ENCODE measurements at places on chromosomes 3 and 15.

GRCh38 chr15:96037584-96037983, 292.9 kb upstream of the NR2F2 start:
- no peak for DNase-seq

GRCh38 chr15:96693990-96694517, 363.6 kb downstream of the NR2F2 start:
- DNase-seq: no peak

- DNase-seq: no peak
Measured at GRCh38 chr15:26069231-26069641, 206.1 kb upstream of the ATP10A start.

DNA sequence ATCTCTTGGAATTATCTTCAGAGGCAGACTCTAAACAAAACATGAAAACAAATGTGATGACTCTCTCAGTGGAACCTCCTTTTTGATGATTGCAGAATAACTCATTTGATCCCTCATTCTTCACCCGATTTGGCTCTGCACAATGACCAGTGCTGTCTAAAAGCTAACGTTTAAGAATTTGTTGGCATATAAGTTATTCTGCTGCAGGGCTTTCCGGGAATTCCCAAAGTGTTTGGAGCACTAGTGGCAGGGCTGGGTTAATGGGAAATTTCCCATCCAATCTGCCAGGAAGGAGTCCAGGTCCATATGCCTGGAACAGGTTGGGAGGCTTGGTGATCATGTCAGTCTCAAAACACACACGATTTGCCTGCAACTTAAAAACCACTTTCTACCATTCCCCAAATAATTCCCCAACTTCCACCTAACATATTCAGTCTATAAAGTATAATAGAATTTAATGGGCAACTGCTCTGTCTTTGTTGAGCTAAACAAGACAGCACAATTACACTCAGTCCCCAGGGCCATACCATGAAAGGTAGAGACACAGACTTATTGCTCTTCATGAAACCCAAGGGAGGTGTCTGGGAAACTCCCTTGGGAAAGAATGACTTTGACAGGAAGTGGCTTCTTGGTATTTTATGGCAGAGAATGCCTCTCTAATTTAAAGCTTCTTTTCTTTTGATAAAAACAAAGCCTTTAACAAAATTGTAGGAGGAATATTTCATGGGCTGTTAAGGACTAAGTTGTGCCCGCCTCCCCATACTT, 38.0 kb downstream of the ARRDC4 start:
- DNase-seq: no peak

- no peak for DNase-seq
Measured at GRCh38 chr3:55453886-55454496, 33.1 kb downstream of the WNT5A start.

- no peak for DNase-seq
Measured at GRCh38 chr3:194381460-194381875, 11.9 kb upstream of the LRRC15 start.

DNA sequence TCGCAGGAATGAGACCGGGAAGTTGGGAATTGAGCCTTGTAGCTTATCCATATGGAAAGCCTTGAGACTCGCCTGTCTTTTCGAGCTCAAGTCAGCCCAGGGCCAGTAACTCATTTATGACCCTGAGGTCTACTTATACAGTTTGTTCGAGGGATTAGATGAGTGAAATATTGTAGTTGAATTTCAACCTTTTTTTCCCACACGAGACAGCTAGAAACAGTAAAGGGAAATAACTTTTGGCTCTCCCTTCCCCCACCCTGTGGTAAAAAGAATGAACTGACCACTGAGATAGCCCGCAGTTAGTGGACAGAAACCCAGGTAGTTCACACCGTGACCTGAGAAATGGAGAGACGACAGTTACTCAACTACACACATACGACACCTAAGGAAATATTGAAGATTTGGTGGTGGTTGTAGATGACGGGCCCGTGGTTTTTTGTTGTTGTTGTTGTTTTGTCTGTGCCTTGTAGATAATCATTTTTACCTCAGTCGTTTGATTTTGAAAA, 841 bp downstream of the EIF3J start:
- no peak for DNase-seq

DNA sequence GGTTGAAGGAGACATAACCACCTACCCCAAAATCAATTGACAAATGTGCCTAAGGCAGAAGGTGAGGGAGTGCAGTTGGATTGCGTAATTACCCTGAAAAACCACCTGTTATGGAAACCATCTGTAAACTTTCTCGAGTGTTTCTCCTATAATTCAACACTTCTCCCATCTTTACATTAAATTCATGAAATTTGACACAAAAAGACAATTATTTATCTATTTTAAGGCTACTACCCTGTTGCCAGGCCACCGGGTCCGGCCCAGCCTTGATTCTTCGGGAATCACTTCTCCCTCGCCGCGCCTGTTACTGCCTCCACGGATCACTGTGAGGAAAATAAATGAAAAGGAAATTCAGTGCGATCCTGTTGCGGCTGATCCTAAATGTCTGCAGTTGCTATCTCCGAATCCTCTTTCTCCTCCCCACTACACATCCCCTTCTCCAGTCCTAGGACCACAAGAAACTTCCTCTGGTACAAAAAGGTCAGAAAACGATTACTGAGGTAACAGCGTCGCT, 646 bp downstream of the IQCB1 start:
- no peak for DNase-seq

GRCh38 chr3:190016966-190017365, 103.7 kb downstream of the P3H2 start:
- DNase-seq: no peak

- peak; percentile 77 for DNase-seq
Measured at GRCh38 chr15:75202251-75203016, 752 bp downstream of the C15orf39 start.

DNA sequence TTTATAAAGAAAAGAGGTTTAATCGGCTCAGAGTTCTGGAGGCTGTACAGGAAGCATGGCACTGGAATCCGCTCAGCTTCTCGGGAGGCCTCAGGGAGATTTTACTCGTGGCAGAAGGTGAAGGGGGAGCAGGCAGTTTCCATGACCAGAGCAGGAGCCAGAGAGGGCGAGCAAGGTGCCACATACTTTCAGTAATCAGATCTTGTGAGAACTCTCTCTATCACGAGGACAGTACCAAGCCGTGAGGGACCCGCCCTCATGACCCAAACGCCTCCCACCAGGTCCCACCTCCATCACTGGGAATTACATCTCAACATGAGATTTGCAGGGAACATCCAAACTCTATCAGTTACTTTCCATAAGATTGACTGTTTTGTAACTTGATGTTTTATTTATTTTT, 70.7 kb upstream of the SYN2 start:
- no peak for DNase-seq

- DNase-seq: no peak
Measured at GRCh38 chr3:104388619-104389018, 978.1 kb upstream of the ALCAM start.

- DNase-seq: no peak
Measured at GRCh38 chr15:85490856-85491255, 110.5 kb downstream of the AKAP13 start.

DNA sequence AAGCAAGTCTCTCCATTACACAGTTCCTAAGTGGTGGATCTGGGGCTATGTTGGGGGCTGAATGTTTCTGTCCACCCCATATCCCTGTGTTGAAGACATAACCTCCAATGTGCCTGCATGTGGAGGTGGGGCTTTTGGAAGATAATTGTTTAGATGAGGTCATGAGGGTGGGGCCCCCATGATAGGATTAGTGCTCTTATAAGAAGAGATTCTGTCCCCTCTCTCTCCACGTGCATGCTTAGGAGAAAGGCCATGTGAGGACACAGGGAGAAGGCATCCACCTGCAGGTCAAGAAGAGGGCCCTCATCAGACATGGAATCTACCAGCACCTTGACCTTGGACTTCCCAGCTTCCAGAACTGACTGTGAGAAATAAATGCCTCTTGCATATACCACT, 231.0 kb upstream of the CHRNA7 start:
- DNase-seq: no peak

GRCh38 chr15:47725906-47726305, 8.6 kb downstream of the SEMA6D start:
- DNase-seq: no peak

- no peak for DNase-seq
Measured at GRCh38 chr3:119616056-119616455, 18.4 kb downstream of the PLA1A start.

DNA sequence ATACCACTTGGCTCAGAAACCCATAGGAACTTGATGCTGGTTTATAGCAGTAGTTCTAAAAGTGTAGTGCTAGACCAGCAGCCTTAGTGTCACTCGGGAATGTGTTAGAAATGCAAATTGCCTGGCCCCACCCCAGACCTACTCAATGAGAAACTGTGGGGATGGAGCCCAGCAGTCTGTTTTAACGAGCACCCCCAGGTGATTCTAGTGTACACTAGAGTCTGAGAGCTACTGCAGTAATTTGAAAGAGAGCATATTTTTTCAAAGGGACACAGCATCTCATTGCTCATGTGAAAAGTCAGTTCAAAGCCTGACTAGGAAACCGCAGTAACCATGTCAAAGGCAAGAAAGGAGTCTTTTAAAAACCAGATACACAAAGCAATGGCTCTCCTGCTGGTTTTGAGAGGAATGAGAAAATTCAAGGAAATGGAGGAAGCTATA, 313.4 kb downstream of the SQOR start:
- DNase-seq: no peak

DNA sequence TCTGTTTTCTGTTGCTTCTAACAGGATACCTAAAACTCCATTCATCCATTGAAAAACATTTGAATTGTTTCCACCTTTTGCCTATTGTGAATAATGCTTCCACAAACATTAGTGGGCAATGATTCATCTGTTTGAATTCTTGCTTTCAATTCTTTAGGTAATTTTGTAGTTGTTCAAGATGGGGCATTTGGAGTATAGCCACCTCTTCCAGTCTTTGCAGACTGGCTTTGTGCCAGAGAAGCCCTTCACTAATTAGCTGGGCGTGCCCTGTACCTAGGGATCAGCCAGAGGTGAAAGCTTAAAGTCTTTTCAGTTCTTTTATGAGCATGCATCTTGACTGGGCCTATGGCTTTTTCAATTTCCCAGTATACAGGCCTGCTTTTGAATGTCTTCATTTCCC, 10.9 kb downstream of the RTP1 start:
- no peak for DNase-seq

GRCh38 chr15:27725731-27726130, 373.4 kb downstream of the OCA2 start:
- DNase-seq: no peak

DNA sequence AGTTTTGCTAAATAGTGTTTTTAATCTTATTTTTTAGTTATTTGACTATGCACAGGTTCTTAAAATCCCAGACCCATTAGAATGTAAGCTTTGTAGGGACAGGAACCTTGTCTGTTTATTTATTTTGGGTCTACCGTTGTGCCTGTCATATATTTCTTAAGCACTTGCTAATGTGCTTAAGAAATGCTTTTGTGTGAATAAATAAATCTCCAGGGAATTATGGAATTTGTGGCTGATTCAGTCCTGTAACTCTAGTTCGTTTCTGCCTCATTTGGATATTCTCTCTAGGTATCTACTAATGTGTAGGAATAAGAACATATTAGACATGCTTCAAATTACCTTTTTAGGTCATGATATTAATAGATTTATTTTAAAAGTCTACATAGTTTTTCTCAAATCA, 161.6 kb downstream of the LPP start:
- no peak for DNase-seq

GRCh38 chr3:46105306-46105919, 78.1 kb upstream of the XCR1 start:
- no peak for DNase-seq

GRCh38 chr3:159825216-159825854, 163.3 kb upstream of the IL12A start:
- DNase-seq: no peak

DNA sequence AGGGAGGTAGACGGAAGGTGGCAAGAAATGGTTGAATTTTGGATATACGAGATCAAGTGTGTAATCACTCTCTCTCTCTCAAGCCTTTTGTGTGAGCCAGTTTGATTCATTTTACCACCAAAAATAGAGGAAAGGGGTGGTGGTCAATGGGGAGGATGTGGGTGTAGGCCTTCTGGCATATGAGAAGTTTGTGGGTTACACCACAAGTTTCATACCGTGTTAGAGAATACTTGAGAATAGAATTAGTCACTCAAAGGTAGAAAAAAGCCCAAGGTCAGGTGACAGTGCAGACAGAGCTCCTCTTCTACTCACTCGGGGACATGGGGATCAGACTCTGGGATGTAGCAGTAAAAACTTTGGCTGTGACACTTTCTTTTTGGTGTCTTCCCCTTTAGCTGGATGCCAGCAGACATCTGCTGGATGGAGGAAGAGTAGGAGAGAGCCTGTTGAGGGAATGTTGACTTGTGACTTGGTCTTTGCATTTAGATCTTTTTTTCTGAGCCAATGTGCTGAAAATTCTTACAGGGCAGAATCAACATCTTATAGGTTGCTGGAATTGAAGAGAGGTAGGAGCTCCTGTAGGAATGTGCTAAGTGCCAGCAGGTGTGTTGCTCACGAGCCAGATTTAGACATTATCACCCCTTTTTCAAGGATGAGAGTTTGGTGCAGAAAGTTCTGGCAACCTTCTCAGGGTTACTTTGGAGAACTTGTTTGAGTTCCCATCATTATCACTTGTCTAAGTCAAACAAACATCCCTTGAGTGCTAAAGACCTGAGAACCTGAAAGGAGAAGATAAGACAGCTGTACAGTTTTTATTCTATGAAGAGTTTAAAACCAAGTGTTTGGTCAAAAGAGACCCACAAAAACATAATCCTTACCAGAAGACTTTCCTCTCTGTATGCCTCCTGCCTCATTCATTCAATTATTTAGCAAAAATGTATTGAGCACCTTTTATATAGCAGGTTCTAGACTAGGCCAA, 43.9 kb upstream of the RYK start:
- peak; percentile 44 for DNase-seq

- DNase-seq: no peak
Measured at GRCh38 chr3:114408736-114409670, 115.2 kb downstream of the TIGIT start.

GRCh38 chr15:38129531-38130204, 123.0 kb upstream of the SPRED1 start:
- no peak for DNase-seq

DNA sequence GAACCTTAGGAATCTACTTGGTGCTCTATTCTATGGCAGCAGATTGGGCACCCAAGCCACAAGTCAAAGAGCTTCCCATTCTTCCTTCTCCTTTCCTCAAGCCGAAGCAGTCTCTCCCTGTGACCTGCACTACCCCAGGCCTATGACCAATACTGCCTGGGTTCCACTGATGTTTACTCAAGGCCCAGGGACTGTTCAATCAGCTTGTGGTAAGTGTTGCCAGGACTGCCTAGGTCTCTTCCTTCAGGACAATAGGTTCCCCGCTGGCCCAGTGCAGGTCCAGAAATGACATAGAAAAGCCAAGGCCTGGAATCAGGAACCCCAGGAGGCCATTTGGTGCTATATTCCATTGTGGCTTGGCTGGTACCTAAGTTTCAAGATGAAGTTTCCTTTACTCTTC, 397.9 kb downstream of the ZIC4 start:
- DNase-seq: no peak

GRCh38 chr3:50340448-50341329, at the start of gene RASSF1:
Gene RASSF1, minus strand, starts transcription at chr3:50340836. Its CDS starts 31 bp downstream, at chr3:50340805.
- DNase-seq: peak; percentile 35

- DNase-seq: no peak
Measured at GRCh38 chr3:148654433-148654832, 43.3 kb upstream of the AGTR1 start.

- no peak for DNase-seq
Measured at GRCh38 chr3:86046436-86047136, 944.4 kb downstream of the VGLL3 start.

GRCh38 chr3:9715764-9716437, 12.3 kb downstream of the CPNE9 start:
- no peak for DNase-seq

Measured in activated CD4-positive, alpha-beta T cell treated with anti-CD3 and anti-CD28 coated beads, Interleukin-2, amount 50 U/mL, for 4 hours (primary cell).